ENCODE measurements at places on chromosomes 1 and 21.

DNA sequence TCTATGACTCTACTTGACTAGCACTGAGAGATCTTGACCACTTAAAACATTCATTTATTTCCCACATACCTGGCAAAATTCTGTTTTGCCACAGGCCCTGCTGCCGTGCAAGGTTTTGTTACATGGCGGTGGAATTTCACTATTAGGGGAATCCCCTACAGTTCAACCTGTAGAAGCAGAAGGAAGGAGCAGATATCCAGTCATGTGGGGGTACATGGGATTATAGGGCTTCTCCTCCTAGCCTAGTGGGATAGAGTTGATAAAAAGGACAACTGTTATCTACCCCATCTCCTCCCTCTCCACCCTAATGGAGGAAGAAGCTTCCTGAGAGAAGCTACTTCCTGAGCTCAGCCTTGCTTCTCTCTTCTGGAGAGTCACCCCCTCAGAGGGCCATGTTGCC is 17.7 kb upstream of the PROK1 start:
- no peak for DNase-seq

GRCh38 chr1:22917989-22918388 is 54.7 kb downstream of the LACTBL1 start:
- DNase-seq, result no peak

- DNase-seq, result peak; percentile 84
Measured at GRCh38 chr1:172143384-172144055, 277.0 kb upstream of the C1orf105 start.

- DNase-seq, result no peak
Measured at GRCh38 chr21:44684077-44684476, 2.1 kb upstream of the KRTAP12-1 start.

GRCh38 chr1:203219171-203219570 is 10.3 kb downstream of the CHIT1 start:
- DNase-seq, result no peak

DNA sequence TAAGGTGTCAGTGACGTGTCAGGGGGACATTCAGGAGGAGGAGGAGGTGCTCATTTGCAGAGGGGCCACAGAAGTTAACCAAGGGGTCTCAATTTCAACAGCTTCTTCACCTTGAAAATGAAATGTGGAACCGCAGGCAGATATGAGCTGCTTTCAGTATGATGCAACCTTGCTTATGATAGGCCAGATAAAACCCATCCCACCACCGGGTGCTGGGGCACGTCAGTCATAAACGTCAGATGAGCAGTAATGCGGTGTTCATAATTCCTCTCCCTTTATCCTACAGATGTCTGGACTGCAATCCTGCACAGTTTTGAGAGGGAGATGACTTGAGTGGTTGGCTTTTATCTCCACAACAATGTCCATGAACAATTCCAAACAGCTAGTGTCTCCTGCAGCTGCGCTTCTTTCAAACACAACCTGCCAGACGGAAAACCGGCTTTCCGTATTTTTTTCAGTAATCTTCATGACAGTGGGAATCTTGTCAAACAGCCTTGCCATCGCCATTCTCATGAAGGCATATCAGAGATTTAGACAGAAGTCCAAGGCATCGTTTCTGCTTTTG is 1.7 kb downstream of the PTGFR start:
- DNase-seq, result peak; percentile 95

- no peak for DNase-seq
Measured at GRCh38 chr1:24102961-24103360, 9.0 kb downstream of the MYOM3 start.

DNA sequence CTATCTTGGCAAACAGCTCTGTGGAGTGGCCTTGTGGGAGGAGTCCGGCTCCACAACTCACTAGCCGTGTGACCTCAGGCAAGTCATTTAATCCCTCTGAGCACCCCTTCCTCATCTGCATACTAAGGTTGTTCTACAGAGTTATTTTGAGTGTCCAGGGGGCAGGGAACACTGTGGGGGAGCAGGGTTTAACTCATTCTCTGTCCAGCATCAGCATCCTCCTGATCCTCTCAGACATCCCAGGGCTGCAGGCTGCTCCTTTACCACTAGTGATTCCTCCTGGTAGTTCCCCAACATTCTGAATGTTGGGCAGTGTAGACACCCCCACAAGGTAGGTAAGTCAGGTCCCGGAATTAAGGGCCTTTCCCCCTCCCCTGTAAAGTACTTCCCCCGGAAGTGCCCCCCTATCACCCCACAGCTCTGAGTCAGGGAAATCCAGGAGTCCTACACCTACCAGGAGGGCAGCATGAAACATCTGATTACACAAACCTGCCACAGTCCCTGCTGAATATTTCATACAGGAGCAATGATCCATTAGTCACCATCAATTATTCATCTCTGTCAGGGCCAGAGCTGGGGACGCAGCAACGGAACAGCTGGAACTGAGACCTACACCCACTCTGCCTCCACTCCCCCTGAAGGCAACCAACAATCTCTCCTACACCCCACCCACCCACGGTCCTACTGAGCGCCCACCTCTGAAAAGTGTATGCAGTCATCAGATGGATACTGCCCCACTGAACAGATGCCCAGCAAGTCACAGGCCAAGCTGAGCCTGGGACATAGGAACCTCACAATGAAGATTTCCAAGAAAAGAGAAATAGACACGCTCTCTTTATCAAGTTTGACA is 20.5 kb downstream of the SYT2 start:
- no peak for DNase-seq

- no peak for DNase-seq
Measured at GRCh38 chr1:63887809-63888208, 114.0 kb downstream of the ROR1 start.

GRCh38 chr21:39313042-39313570 is 326 bp downstream of the BRWD1 start:
- no peak for DNase-seq

- peak; percentile 24 for DNase-seq
Measured at GRCh38 chr1:56291374-56291919, 287.9 kb downstream of the PLPP3 start.

DNA sequence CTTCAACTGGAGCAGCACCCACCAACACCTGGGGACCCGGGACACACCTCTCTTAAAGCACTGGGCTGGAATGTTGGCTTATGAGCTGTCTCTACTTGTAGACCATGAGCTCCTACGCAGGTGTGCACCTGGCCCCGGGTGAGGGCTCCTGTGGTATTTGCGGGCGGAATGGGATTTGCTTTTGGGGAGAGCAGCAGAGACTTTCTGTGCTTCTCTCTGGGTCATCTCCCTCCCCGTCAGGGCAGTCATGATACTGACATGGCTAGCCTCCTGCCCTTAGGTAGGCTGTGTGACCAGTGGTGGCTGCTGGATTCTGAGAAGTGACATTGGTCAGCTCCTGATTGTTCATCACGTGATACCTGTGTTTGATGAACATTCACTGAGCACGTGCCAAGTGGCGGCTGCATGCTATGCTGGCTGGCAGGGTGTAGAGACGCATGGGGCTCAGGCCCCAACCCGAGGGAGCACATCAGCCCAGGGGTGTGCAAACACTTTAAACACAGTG is 9.0 kb upstream of the ZBTB21 start:
- no peak for DNase-seq

DNA sequence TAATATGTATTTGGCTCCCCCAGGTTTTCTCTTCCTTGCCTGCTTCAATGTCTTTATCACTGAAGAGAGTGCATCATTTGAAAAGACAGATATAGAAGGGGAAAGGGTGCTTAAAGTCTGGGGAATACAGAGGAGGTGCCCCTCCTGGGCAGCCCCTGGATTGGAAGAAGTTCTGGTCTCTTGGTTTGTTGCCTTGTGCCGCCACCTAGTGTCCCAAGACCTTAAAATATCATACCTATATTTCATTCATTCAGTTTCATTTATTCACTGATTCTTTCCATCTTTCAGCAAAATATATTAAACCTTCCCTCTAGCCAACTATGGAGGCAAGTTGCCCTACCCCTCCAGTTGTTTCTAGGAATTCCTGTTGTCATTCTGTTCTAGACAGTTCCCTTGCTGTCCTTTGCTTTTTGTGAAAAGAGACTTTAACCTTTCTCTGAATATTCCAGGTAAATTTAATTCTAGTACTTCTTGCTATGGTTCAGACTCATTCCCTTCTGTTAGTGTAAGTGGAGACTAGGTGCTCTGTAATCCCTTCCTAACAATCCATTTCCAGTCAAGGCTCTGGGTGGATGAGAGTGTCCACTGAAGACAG is 56.1 kb downstream of the MEF2D start:
- DNase-seq, result no peak

- no peak for DNase-seq
Measured at GRCh38 chr1:16998589-16998988, 13.1 kb downstream of the ATP13A2 start.

GRCh38 chr1:5645929-5646328 is 346.3 kb downstream of the NPHP4 start:
- DNase-seq, result no peak

DNA sequence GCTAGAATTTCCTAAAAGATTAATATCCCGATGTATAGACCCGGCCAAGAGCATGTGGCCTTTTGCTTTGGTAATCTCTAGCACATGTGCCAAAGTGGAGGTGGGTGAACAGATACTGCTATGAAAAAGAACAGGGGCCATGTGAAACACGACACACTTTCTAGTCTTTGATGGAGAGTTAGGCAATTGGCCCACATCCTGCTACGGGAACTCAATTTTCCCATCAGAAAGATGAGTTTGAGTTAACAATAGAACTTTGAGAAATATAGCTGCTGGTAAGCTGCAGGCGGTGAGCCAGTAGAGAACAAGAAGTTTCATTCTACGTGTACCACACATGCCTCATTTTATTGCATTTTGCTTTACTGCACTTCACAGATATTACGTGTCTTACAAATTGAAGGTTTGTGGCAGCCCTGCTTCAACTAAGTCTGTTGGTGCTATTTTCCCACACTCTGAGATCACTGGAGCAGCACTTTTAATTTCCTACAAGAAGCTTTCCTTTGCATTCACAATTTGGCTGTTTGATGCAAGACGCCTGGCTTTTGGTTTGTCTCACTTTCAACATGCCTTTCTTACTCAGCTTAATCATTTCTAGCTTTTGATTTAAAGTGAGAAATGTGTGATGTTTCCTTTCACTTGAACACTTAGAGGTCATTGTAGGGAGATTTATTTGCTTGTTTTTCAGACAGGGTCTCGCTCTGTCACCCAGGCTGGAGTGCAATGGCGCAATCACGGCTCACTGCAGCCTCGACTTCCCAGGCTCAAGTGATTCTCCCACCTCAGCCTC is 46.3 kb downstream of the HTR6 start:
- no peak for DNase-seq

GRCh38 chr1:17949511-17949910 is 158.1 kb upstream of the IGSF21 start:
- DNase-seq, result no peak

- DNase-seq, result peak; percentile 85
Measured at GRCh38 chr1:178060789-178061556, 32.9 kb upstream of the RASAL2 start.

- no peak for DNase-seq
Measured at GRCh38 chr1:232306269-232306961, 323.5 kb downstream of the SIPA1L2 start.

DNA sequence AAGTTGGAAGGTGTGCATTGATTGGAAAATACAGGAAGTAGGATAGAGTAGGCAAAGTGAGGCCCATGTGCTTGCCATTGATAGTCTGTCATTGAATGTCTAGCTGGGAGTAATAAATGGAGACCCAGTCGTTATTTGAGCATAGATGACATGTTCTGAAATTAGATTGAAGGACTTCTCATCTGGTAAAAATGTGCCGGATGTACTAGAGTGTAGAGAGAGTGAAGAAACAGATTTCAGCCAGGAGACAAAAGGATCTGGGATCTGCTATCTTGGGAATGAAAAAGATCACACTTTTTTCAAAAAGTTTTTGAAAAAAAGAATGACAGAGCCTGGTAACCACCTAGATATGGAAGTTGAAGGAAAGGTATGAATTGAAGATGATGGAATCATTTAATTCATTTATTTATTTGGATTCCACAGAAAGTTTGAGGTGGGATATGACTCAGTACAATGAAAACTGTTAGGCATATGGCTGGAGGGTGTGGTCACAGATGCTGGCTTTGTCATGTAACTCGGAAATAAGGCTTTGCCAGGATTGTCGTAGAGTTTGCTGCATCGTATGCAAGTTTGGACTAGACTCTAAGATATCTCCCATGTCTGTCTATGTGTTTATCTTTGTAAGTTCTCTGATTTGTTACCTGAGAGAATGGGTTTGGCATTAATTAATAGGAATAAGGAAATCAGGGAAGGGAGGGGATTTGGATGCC is 137.1 kb downstream of the PBX1 start:
- no peak for DNase-seq

DNA sequence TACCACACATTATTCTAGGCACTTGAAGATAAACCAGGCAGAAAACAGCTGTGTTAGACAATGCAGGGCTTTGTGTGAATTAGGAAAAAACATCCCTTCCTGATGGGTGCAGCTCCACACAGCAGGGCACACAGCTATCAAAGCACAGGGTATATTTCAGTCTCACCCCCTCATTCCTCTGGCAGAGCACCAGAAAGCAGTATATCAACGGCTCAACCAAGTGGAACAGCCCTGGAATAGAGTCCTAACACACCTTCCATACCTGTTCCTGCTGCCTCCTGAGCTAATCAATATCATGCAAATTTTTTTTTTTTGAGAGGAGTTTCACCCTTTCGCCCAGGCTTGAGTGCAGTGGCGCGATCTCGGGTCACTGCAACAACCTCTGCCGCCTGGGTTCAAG is 32.1 kb downstream of the LYST start:
- no peak for DNase-seq

DNA sequence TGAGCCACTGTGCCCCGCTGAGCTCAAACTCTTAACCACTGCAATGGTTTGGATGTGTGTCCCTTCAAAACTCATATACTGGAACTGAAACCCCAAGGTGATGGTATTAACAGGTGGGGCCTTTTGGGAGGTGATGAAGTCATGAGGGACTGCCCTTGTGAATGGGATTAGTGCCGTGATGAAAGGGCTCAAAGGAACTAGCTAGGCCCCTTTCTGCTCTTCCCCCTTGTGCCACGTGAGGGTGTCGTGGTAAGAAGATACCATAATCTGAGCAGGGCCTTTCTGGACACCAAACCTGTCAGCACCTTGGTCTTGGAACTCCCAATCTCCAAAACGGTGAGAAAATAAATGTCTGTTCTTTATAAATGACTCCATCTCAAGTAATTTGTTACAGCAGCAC is 45.5 kb upstream of the SPOCD1 start:
- DNase-seq, result no peak

- peak; percentile 74 for DNase-seq
Measured at GRCh38 chr1:97989094-97989680, 68.4 kb upstream of the DPYD start.

- no peak for DNase-seq
Measured at GRCh38 chr1:177897998-177898654, 71.7 kb downstream of the SEC16B start.

GRCh38 chr1:218409946-218410510 is 64.9 kb downstream of the TGFB2 start:
- DNase-seq, result no peak

GRCh38 chr1:1841575-1841995 is 49.3 kb downstream of the GNB1 start:
- no peak for DNase-seq

GRCh38 chr1:53601031-53601745 is 137.8 kb downstream of the GLIS1 start:
- no peak for DNase-seq

Measured in amniotic epithelial cell (primary cell).